B cell (primary cell): ENCODE measurements at places on chromosomes 7 and 10. TPM values are rescaled to one million over a fixed set of nuclear protein-coding genes. Genes with fewer than 3 reads are reported as not detected.

Gene FRMPD2
- not detected in 2 replicates for polyA plus RNA-seq

Gene CPA1
- not detected in 2 replicates for polyA plus RNA-seq

Gene TRIM50
- polyA plus RNA-seq, result not detected in 2 replicates

Gene AGAP3
- 15.2 and 22.3 TPM in 2 replicates for polyA plus RNA-seq

Gene RADIL
- polyA plus RNA-seq, result not detected in 2 replicates

Gene CTAGE4
- 0.09 and 0.12 TPM in 2 replicates for polyA plus RNA-seq

Gene WEE2
- not detected in 2 replicates for polyA plus RNA-seq

DNA sequence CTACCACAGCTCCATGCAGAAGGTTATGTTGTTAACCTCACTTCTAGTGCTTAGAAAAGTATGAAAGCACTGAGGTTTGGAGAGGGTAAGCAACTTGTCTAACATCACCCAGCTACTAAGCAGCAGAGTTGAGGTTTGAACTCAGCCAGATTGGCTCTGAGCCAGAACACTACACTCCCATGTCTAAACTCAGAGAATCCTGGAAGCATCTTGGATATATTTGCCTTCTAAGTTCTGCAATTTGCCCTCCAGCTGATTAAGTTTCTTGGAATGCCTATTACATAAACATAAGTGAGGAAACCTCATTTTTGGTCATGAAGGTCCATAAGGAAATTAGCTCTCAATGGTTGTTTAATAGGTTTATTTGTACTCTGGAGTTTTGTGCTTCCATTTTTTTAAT, 78.1 kb upstream of the PHYHIPL start:
- H3K36me3 ChIP-seq, result no peaks in the 10 kb centered on the region
- H3K4me1 ChIP-seq, result no peaks in the 10 kb centered on the region
- DNase-seq, result no peak
- no peak overlapping the region for H3K27ac ChIP-seq

- DNase-seq, result no peak
- H3K36me3 ChIP-seq, result no peaks in the 10 kb centered on the region
- no peak overlapping the region for H3K27ac ChIP-seq
- no peaks in the 10 kb centered on the region for H3K27me3 ChIP-seq
Measured at GRCh38 chr10:13734151-13734550, 147.4 kb downstream of the PRPF18 start.

GRCh38 chr10:117944676-117945447, 101.9 kb downstream of the RAB11FIP2 start:
- no peaks in the 10 kb centered on the region for H3K4me1 ChIP-seq
- no peaks in the 10 kb centered on the region for H3K36me3 ChIP-seq
- no peak overlapping the region for H3K27ac ChIP-seq
- no peaks in the 10 kb centered on the region for H3K27me3 ChIP-seq

DNA sequence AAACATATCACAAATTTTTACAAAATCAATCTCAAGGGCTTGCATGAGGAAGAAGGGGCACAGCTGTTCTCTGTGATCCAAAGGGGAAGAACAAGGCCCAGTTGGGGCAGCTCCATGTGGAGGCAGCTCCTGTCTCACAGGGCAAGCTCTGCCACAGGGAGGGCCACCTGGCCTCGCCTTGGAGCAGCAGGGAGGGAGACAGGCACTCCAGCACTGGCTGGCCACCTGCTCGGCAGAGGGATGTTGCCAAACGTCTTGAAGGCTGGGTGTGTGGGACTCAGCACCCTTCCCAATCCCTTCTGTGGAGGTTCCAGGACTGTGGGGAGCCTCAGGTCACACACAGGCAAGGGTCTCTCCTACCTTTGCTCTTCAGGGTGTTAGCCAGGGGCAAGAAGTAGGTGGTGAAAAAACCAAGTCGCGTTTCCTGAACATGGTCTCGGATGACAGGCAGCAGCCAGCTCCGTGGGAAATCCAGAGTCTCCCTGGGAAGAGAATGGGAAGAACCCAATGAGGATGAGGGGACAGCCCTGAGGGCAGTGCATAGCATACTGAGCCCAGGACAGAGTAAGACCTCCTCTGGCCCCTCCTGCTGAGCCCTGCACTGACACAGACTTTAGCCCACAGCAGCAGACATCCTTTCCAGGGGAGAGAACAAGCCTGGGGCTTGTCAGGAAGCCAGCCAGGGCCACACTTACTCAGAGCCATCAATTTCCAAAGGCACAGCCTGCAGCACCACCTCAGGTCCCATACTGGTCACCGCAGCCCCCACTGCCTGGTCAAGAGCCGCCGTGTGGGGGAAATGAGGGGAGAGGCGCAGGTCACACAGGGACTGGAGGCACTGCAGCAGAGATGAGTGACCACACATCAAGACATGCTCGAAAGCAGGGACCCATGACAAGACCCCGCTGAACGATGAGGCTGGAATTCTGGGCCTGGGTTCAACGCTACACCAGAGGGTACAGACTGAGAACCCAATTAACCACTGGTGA, 21.9 kb downstream of the RRP12 start:
- peak; percentile 21 for DNase-seq
- no peak overlapping the region for H3K4me3 ChIP-seq
- H3K27ac ChIP-seq, result no peak overlapping the region
- no peaks in the 10 kb centered on the region for H3K36me3 ChIP-seq

- H3K4me3 ChIP-seq, result no peak overlapping the region
- H3K27me3 ChIP-seq, result no peaks in the 10 kb centered on the region
- no peak for DNase-seq
- no peak overlapping the region for H3K27ac ChIP-seq
- H3K36me3 ChIP-seq, result no peaks in the 10 kb centered on the region
Measured at GRCh38 chr7:81710751-81711150, 59.1 kb downstream of the HGF start.

DNA sequence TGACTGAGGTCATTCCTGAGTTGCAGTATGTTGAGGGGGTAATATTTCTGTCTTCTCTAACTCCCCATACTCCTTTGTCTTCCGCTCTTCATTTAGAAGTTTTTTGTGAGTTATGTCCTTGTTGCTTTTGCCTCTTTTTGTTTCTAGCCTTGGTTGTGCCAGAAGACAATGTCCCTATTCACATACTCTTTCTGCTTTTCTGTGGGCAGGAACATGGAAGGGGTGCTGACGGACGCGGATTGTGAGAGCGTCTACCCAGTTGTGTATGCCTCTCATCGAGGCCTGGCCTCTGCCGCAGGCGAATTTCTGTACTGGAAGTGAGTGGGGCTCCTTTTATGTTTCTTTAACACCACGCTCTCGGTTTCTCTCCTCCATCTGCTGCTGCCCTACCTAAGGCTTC, 20.5 kb downstream of the STAG3 start:
- no peak overlapping the region for H3K27ac ChIP-seq
- H3K36me3 ChIP-seq, result no peaks in the 10 kb centered on the region
- no peaks in the 10 kb centered on the region for H3K27me3 ChIP-seq
- H3K4me1 ChIP-seq, result peaks cover 60% of the 10 kb centered on the region

DNA sequence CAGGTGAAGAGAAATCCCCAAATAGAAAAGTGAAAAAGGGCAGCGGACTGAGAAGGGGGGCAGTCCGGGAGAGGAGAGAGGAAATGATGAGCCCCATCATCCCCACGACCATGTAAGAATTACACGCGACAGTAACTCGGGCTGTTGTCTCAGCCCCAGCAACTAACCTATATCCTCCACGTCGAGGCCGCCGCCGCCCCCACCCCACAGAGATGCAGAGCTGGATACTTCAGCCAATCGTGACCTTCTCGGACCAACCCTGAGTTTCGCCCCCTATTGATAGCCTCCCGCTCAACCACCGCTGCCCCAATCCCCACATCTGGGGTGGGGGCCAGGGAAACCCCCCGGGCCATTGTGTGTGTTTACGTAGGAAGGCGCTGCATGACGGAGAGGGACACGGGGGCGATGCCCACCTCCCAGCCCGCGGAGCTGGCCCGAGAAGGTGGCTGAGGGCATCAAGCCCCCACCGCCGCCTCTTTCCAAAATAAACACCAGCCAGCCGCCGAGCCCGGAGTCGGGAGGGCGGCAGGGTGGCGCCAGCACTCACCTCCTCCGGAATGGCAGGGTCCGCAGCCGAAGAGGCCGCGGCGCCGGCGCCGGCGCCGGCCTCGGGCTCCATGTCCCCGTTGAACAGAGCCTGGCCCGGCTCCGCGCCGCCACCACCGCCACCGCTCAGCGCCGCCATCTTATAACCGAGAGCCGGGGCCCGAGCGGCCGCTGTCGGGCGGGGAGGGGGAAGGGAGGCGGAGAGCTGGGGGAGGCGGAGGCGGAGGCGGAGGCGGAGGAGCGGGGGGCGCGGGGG, 509 bp downstream of the BRAF start:
- H3K4me3 ChIP-seq, result peak overlapping the region; percentile 92
- DNase-seq, result peak; percentile 97
- H3K4me1 ChIP-seq, result peaks cover 16% of the 10 kb centered on the region
- no peaks in the 10 kb centered on the region for H3K27me3 ChIP-seq
- no peaks in the 10 kb centered on the region for H3K36me3 ChIP-seq
- peak overlapping the region; percentile 93 for H3K27ac ChIP-seq

GRCh38 chr7:44050121-44050914, 5.8 kb downstream of the DBNL start:
- no peak overlapping the region for H3K4me3 ChIP-seq
- H3K36me3 ChIP-seq, result no peaks in the 10 kb centered on the region
- H3K27ac ChIP-seq, result peak overlapping the region; percentile 51
- H3K27me3 ChIP-seq, result no peaks in the 10 kb centered on the region

GRCh38 chr7:32809347-32809746, 82.2 kb downstream of the KBTBD2 start:
- no peaks in the 10 kb centered on the region for H3K27me3 ChIP-seq
- no peak overlapping the region for H3K27ac ChIP-seq
- no peak overlapping the region for H3K4me3 ChIP-seq
- H3K4me1 ChIP-seq, result no peaks in the 10 kb centered on the region
- DNase-seq, result no peak

GRCh38 chr10:116385994-116386809, 41.4 kb upstream of the PNLIPRP3 start:
- no peaks in the 10 kb centered on the region for H3K4me1 ChIP-seq
- no peak overlapping the region for H3K4me3 ChIP-seq
- no peaks in the 10 kb centered on the region for H3K36me3 ChIP-seq
- H3K27ac ChIP-seq, result no peak overlapping the region
- DNase-seq, result peak; percentile 4

GRCh38 chr7:77698042-77698625, 1.9 kb downstream of the RSBN1L start:
- H3K27ac ChIP-seq, result peak overlapping the region; percentile 81
- H3K4me1 ChIP-seq, result peaks cover 26% of the 10 kb centered on the region
- no peaks in the 10 kb centered on the region for H3K36me3 ChIP-seq
- H3K27me3 ChIP-seq, result no peaks in the 10 kb centered on the region
- peak overlapping the region; percentile 84 for H3K4me3 ChIP-seq
- DNase-seq, result peak; percentile 43

DNA sequence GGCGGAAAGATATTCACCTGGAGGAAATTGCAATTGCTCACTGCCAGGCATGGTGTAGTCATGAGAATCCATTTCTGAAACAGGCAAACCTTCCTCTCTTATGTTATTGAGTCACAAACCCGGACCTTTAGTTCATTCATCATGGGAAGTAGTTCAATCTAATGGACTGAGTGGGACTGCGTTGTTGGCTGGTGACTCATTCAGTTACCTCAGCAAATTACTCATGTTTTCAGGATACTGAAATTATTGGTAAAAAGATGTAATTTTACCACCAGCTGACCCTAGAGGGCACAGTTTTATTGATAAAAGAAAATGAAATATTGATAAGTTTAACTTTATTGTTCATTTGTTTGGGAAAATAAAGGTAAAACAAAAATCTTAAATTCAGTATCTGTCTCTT, 1194.4 kb upstream of the SORCS1 start:
- no peaks in the 10 kb centered on the region for H3K36me3 ChIP-seq
- H3K27ac ChIP-seq, result no peak overlapping the region
- no peak overlapping the region for H3K4me3 ChIP-seq
- H3K27me3 ChIP-seq, result no peaks in the 10 kb centered on the region
- no peak for DNase-seq

DNA sequence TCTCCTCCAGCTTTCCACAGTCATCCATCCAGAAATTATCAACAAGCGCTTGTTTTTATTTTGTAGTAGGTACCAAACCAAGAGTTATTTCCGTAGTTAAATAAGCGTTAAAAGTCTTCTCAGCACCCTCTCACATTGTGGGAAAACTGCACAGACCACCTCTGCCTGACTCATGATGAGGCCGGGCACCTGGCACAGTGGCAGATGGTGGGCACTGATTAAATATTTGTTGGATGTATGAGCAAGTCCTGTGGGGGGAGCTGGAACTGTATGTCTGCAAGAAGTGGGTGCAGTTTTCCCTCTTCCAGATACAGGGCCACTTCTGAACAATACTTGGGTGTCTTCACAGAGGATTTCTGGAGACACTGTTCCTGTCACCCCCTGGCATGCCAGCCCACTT, 5.3 kb upstream of the REPIN1 start:
- H3K27ac ChIP-seq, result no peak overlapping the region
- no peaks in the 10 kb centered on the region for H3K36me3 ChIP-seq
- no peak overlapping the region for H3K4me3 ChIP-seq
- no peaks in the 10 kb centered on the region for H3K27me3 ChIP-seq
- DNase-seq, result no peak

- H3K27ac ChIP-seq, result no peak overlapping the region
- H3K27me3 ChIP-seq, result no peaks in the 10 kb centered on the region
- peak overlapping the region; percentile 24 for H3K4me3 ChIP-seq
- DNase-seq, result peak; percentile 76
- peaks cover 36% of the 10 kb centered on the region for H3K4me1 ChIP-seq
Measured at GRCh38 chr10:6141296-6142151, 52.7 kb downstream of the RBM17 start.

GRCh38 chr10:38093816-38094157, 350 bp upstream of the ZNF37A start:
- H3K36me3 ChIP-seq, result peaks cover 2% of the 10 kb centered on the region
- H3K4me1 ChIP-seq, result peaks cover 13% of the 10 kb centered on the region
- peak overlapping the region; percentile 88 for H3K27ac ChIP-seq
- H3K27me3 ChIP-seq, result no peaks in the 10 kb centered on the region

GRCh38 chr7:157650801-157651200, 314.0 kb downstream of the DNAJB6 start:
- DNase-seq, result no peak
- H3K27ac ChIP-seq, result no peak overlapping the region
- no peaks in the 10 kb centered on the region for H3K27me3 ChIP-seq
- no peak overlapping the region for H3K4me3 ChIP-seq

GRCh38 chr10:131070856-131071255, 240.7 kb downstream of the TCERG1L start:
- no peak overlapping the region for H3K27ac ChIP-seq
- H3K4me3 ChIP-seq, result no peak overlapping the region
- H3K4me1 ChIP-seq, result no peaks in the 10 kb centered on the region
- no peak for DNase-seq

DNA sequence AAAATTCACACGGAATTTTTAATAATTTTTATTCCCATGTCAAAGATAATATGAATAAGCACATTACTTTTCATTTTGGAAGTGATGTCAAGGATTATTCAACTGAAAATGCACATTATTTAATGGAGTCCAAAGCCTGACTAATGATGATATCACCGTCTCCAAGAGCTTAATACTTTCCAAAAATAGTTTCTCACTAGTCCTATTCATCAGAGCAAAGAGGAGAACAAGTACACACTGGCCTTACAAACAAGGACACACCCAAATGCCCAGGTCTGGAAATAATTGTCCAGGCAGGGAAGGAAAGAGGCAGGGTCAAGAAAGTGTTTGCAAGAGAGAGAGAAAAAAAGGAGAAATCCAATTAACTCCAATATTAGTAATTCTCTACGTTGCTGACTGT, 216.8 kb upstream of the CCDC6 start:
- no peaks in the 10 kb centered on the region for H3K27me3 ChIP-seq
- H3K36me3 ChIP-seq, result no peaks in the 10 kb centered on the region
- no peak overlapping the region for H3K27ac ChIP-seq
